CD8-positive, alpha-beta memory T cell (primary cell): ENCODE measurements at places on chromosomes 3 and 15. TPM values are rescaled to one million over a fixed set of nuclear protein-coding genes. Genes with fewer than 3 reads are reported as not detected.
A peak's percentile ranks its signal among the peaks of the same experiment; 100 is the strongest.

DNA sequence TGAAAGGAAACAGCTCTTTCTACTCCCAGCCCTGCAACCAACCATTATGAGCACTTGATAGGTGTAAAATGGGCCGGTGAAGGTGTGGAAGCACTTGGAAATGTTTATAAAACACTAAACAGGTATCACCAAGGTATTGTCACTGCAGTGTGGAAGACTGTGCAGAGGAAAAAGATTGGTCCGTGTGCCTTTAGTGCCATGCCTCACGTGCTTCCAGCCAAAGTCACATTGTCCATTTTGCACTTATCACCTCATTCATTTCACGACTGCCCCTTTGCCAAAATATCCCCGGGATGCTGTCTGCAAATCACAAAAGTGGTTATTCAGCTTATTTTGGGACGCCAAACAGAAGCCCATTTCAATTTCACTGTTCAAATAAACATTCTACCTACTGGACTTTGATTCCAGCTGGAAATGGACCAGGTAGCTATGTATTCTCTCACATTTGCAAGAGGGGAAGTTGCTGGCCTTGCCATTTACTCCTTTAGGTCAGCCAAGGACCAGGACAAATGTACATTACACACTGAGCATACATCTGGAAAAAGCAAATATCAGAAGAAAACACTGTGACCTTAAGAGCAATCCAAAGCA is 58.4 kb downstream of the ARRDC4 start:
- no peaks in the 10 kb centered on the region for H3K4me1 ChIP-seq
- no peak overlapping the region for H3K27ac ChIP-seq
- H3K27me3 ChIP-seq, result no peaks in the 10 kb centered on the region
- no peaks in the 10 kb centered on the region for H3K36me3 ChIP-seq
- no peak for DNase-seq

The SLC12A8 gene
- total RNA-seq, result 0.91 TPM

- no peak for DNase-seq
- peaks cover 30% of the 10 kb centered on the region for H3K27me3 ChIP-seq
- H3K4me1 ChIP-seq, result no peaks in the 10 kb centered on the region
- H3K27ac ChIP-seq, result peak overlapping the region; percentile 55
- H3K36me3 ChIP-seq, result no peaks in the 10 kb centered on the region
- no peak overlapping the region for H3K4me3 ChIP-seq
These were observed 3.7 kb downstream of the NR2F2 start for GRCh38 chr15:96334017-96334704.

- H3K27me3 ChIP-seq, result no peaks in the 10 kb centered on the region
- H3K4me1 ChIP-seq, result peaks cover 56% of the 10 kb centered on the region
- H3K4me3 ChIP-seq, result peak overlapping the region; percentile 15
- no peak overlapping the region for H3K27ac ChIP-seq
- no peak for DNase-seq
These were observed 251.9 kb upstream of the TGFBR2 start for GRCh38 chr3:30354513-30354912.

DNA sequence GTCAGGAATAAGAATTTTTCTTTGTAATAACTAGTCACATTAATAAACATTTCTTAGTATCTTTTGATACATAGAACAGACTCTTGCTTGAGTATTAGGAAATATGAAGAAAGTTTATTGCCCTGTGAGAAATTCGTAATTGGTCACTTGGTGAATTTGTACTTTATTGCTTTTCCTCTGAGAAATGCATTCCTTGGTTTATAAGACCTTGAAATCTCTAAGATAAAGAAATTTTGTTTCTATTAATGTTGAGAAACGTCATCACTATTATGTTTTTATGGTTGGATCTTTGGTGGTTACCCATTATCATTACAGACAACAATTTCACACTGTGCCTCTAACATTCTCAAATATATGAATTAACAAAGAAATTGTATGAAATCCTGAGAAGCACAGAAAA is 652.0 kb upstream of the NECTIN3 start:
- no peaks in the 10 kb centered on the region for H3K36me3 ChIP-seq
- H3K27me3 ChIP-seq, result no peaks in the 10 kb centered on the region

The TRIM71 gene
- total RNA-seq, result 0.07 TPM

DNA sequence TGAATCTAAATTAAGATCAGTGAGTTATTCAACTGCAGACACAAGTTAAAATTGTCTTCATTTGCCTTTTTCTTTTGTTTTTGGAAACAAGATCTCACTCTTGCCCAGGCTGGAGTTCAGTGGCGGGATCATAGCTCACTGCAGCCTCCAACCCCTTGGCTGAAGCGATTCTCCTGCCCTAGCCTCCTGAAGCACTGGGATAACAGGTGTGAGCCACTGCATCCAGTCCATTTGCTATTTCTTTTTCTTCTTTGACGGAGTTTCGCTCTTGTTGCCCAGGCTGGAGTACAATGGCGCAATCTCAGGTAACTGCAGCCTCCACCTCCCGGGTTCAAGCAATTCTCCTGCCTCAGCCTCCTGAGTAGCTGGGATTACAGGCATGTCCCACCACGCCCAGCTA is 10.3 kb downstream of the RNF168 start:
- H3K4me3 ChIP-seq, result no peak overlapping the region
- peaks cover under 1% of the 10 kb centered on the region for H3K4me1 ChIP-seq

GRCh38 chr3:83524901-83525300 is 1433.9 kb upstream of the CADM2 start:
- no peaks in the 10 kb centered on the region for H3K36me3 ChIP-seq
- no peak overlapping the region for H3K27ac ChIP-seq
- H3K27me3 ChIP-seq, result no peaks in the 10 kb centered on the region
- no peak for DNase-seq
- H3K4me3 ChIP-seq, result no peak overlapping the region
- H3K4me1 ChIP-seq, result no peaks in the 10 kb centered on the region

The GABRB3 gene
- total RNA-seq, result not detected

- H3K27ac ChIP-seq, result no peak overlapping the region
- H3K27me3 ChIP-seq, result no peaks in the 10 kb centered on the region
- no peak overlapping the region for H3K4me3 ChIP-seq
- H3K36me3 ChIP-seq, result no peaks in the 10 kb centered on the region
These were observed 44.8 kb downstream of the ABTB1 start for GRCh38 chr3:127717357-127718244.

The NR1I2 gene
- 0.38 TPM for total RNA-seq

The SLC7A14 gene
- total RNA-seq, result not detected

DNA sequence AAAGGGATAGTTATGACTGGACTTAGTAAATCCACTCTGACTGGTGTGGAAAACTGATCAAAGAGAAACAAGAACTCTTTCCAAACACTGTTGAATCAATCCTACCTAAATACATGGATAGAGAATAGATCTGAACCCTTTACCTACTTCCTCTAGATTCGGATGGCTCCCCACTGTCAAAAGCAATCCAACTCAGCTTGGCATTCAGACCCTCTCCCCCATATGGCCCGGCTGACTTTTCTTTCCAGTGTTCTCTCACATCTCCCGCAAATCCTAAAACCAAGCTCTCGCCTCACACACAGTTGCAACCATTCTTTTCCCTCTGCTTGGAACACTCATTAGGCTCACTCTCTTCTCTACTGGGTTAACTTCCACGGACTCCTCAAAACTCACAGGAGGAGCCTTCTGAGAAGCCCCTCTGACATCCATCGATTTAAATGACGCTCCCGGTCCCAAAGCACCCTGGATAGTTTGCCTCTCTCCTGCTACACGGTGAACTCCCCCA is 639 bp downstream of the SPICE1 start:
- DNase-seq, result no peak
- H3K27me3 ChIP-seq, result no peaks in the 10 kb centered on the region
- H3K36me3 ChIP-seq, result no peaks in the 10 kb centered on the region
- peak overlapping the region; percentile 99 for H3K4me3 ChIP-seq
- H3K27ac ChIP-seq, result peak overlapping the region; percentile 90

GRCh38 chr3:137771401-137772213 is 7.5 kb downstream of the SOX14 start:
- DNase-seq, result no peak
- no peaks in the 10 kb centered on the region for H3K4me1 ChIP-seq
- no peaks in the 10 kb centered on the region for H3K36me3 ChIP-seq
- H3K27me3 ChIP-seq, result peaks cover 16% of the 10 kb centered on the region
- H3K27ac ChIP-seq, result no peak overlapping the region

GRCh38 chr3:30203301-30203700 is 403.1 kb upstream of the TGFBR2 start:
- H3K27ac ChIP-seq, result no peak overlapping the region
- no peaks in the 10 kb centered on the region for H3K36me3 ChIP-seq
- H3K27me3 ChIP-seq, result no peaks in the 10 kb centered on the region
- H3K4me1 ChIP-seq, result peaks cover 7% of the 10 kb centered on the region
- H3K4me3 ChIP-seq, result no peak overlapping the region

- no peaks in the 10 kb centered on the region for H3K27me3 ChIP-seq
- no peak overlapping the region for H3K27ac ChIP-seq
- H3K36me3 ChIP-seq, result no peaks in the 10 kb centered on the region
- no peak for DNase-seq
- H3K4me3 ChIP-seq, result no peak overlapping the region
- no peaks in the 10 kb centered on the region for H3K4me1 ChIP-seq
These were observed 55.7 kb downstream of the B3GNT5 start for GRCh38 chr3:183308751-183309150.

GRCh38 chr15:59622289-59622688 is 10.7 kb downstream of the GCNT3 start:
- no peaks in the 10 kb centered on the region for H3K36me3 ChIP-seq
- no peaks in the 10 kb centered on the region for H3K27me3 ChIP-seq
- H3K4me3 ChIP-seq, result no peak overlapping the region
- no peaks in the 10 kb centered on the region for H3K4me1 ChIP-seq
- no peak overlapping the region for H3K27ac ChIP-seq

- no peak overlapping the region for H3K27ac ChIP-seq
- H3K4me1 ChIP-seq, result peaks cover 5% of the 10 kb centered on the region
- no peak overlapping the region for H3K4me3 ChIP-seq
- no peaks in the 10 kb centered on the region for H3K36me3 ChIP-seq
- no peak for DNase-seq
These were observed 22.1 kb upstream of the CRBN start for GRCh38 chr3:3201611-3202010.

The FSIP1 gene
- 0.63 TPM for total RNA-seq

GRCh38 chr15:80789296-80789695 is 10.1 kb downstream of the CEMIP start:
- no peaks in the 10 kb centered on the region for H3K36me3 ChIP-seq
- no peaks in the 10 kb centered on the region for H3K27me3 ChIP-seq
- no peaks in the 10 kb centered on the region for H3K4me1 ChIP-seq
- no peak for DNase-seq

DNA sequence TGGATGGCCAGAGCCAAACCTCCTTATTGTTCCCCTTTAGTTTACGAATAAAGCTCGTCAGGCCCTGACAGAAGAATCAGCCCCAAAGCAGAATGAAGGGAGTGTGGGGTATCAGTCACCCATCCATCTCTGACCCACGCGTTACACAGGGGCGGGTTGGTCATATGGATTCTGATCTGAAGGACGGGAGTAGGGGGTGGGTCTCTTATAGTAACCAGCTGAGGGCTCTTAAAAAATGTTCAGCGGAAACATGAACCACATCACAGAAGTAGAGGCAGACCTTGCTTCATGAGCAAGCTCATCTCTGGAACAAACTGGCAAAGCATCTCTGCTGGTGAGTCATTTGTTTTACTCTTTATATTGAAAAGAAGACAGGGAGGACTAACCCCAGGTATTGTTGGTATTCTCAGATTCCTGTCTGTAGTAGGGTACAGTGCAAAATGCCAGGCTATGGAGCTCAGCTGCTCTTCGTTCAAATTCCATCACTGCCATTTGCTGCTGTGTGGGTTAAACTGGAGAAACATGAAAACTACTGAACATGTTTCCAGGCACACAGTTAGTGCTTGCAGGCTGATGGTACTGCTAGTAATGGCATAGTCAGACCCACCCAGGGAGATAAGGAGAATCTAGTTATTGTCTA is at the start of gene CXCR6:
CXCR6 (plus strand) TSS at position 258 of the 640 bp plus-strand sequence. CDS start 3,018 bp downstream, outside the sequence.
- peaks cover 71% of the 10 kb centered on the region for H3K4me1 ChIP-seq
- DNase-seq, result peak; percentile 58
- no peaks in the 10 kb centered on the region for H3K27me3 ChIP-seq
- H3K27ac ChIP-seq, result peak within 1 kb of the TSS; percentile 32

DNA sequence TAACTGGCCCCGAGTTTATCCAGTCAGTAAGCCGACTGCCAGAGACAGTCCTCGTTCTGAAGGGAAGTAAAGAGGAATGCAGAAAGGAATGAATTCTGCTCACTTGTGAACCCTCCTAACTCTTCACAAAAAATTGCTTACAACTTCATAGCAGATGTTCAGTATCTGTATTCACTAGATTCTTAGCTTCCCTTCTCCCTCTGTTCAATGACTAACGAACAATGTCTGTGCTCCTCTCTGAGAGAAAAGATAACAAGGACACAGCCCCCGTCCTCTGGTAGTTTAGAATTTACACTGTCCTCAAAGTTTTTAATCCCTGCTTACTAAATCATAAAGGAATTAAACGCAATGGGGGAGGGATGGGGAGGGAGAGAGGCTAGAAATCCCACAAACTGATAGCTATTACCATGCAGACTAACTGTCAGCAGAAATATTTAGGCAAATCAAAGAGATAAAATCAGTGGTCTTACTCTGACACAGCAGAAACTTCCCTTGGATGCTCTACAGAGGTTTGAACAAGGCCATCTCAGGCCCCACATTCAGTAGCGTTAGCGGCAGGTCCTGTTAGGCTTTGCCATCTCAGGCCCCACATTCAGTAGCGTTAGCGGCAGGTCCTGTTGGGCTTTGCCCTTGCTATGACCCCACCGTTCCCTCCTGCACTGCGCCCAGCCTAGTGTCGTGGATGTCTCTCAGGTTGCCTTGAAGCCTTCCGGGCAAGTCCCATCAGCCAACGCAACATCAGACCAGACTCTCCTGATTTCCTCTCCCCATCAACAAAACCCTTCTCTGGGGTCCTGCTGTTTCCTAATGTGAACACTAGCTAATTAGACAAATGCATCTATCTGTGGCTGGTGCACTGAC is 23.4 kb downstream of the NRROS start:
- no peaks in the 10 kb centered on the region for H3K36me3 ChIP-seq
- no peak overlapping the region for H3K4me3 ChIP-seq
- DNase-seq, result no peak
- no peaks in the 10 kb centered on the region for H3K4me1 ChIP-seq
- H3K27ac ChIP-seq, result no peak overlapping the region

GRCh38 chr3:108479224-108479623 is 31.2 kb downstream of the MYH15 start:
- H3K27ac ChIP-seq, result no peak overlapping the region
- no peak overlapping the region for H3K4me3 ChIP-seq
- no peaks in the 10 kb centered on the region for H3K36me3 ChIP-seq

The U2SURP gene
- total RNA-seq, result 146 TPM

The MESP2 gene
- not detected for total RNA-seq

GRCh38 chr3:36538136-36538749 is 157.9 kb downstream of the STAC start:
- no peak for DNase-seq
- H3K4me1 ChIP-seq, result no peaks in the 10 kb centered on the region
- H3K27ac ChIP-seq, result no peak overlapping the region
- H3K36me3 ChIP-seq, result no peaks in the 10 kb centered on the region
